ENCODE measurements at places on chromosomes 5 and 9. TPM values are rescaled to one million over a fixed set of nuclear protein-coding genes. Genes with fewer than 3 reads are reported as not detected.

Gene NR6A1
- 0.87 TPM for polyA plus RNA-seq

Gene EXOSC3
- polyA plus RNA-seq = 37.2 TPM

Gene ROPN1L
- 0.66 TPM for polyA plus RNA-seq

DNA sequence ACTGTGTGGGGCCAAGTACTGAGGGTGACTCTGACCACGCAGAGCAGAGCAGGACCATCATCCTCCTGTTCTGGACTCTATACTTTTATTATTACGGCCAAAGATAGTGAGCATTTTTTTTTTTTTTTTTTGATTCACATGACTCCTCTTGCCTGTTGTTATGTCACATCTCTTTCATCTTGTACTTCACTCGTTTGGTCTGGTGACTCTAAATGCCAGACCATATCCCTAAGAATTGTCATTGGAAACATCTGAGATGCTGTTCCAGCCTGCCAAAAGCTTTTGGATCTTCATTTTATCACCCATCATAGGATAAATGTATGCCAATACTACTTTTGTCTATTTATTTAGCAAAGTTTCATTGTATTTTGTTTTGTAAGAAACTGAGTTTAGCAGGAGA lies 168.2 kb upstream of the RAI14 start:
- DNase-seq = no peak

DNA sequence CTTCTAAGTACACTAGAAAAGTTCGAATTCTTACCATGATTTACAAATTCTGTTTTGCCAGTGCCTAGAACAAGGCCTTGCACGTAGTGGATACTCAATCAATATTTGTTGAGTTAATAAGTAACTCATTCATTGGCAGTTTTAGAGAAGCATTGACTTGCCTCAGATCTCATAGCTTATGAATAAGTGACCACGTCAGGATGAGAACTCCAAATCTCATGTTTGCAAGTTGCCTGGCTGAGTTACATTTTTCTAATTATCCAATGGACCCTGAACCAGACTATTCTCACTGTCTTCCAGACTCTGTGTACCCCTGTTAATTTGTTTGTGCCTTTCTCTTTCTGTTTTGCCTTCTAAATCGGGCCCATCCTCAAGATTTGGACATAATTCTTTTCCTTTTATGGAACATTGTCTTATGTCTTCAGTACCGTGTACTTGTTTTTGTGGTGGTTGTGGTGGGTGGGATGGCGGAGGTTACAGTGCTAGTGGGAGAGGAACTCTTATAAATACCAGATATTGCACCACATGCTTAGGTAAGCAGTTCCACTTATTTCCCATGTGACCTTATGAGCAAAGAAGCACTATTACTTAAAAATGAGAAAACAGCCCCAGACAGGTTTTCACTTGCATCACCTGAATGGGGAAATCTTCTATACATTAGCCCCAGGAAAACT lies 96.3 kb downstream of the UNC13B start:
- DNase-seq = no peak

DNA sequence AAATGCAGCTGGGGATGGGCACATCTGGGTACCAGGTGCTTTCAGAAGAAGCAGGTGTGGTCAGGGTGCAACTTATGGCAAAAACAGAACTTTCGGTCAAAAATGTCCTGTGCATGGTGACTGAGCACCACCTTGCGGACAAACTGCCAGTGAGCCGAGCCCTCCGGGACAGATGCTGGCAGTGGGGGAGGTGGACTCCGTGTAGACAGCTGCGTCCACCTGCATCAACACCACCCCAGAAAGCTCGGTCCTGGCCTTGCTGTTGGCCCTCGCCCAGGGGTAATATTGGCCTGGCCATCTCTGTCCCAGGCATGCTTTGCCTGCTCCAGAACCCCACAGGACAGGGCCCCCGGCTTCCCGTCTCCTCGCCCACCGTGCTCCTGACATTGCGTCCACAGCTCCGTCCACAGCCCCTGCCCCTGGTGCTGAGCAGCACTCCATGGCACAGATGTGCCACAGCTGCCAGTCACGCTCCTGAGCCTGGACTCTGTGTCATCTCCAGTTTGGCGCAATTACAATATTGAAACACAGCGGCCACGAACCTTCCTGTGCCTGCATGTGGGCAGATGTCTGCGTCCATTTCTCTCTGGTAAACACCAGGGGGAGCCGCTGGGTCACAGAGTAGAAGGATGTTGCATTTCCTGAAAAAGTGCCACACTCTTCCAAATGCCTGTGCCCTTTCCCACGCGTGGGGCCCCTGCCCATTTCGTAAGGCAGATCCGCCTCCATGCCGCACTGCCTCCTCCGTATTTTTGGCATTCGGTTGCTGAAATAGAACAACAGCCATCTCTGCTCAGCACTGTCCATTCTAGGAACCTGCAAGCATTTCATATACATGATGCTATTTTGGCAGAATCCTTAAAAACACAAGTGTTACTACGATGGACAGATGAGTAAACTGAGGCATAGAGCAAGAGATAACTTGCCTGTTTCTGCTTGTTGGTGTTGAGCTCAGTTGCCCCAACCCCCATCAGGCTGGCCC lies 33.4 kb upstream of the SLC6A19 start:
- DNase-seq = peak; percentile 75

- no peak for DNase-seq
Measured at GRCh38 chr5:157993986-157994691, 135.2 kb upstream of the CLINT1 start.

- no peak for DNase-seq
Measured at GRCh38 chr9:70588999-70589398, 174.5 kb upstream of the KLF9 start.

DNA sequence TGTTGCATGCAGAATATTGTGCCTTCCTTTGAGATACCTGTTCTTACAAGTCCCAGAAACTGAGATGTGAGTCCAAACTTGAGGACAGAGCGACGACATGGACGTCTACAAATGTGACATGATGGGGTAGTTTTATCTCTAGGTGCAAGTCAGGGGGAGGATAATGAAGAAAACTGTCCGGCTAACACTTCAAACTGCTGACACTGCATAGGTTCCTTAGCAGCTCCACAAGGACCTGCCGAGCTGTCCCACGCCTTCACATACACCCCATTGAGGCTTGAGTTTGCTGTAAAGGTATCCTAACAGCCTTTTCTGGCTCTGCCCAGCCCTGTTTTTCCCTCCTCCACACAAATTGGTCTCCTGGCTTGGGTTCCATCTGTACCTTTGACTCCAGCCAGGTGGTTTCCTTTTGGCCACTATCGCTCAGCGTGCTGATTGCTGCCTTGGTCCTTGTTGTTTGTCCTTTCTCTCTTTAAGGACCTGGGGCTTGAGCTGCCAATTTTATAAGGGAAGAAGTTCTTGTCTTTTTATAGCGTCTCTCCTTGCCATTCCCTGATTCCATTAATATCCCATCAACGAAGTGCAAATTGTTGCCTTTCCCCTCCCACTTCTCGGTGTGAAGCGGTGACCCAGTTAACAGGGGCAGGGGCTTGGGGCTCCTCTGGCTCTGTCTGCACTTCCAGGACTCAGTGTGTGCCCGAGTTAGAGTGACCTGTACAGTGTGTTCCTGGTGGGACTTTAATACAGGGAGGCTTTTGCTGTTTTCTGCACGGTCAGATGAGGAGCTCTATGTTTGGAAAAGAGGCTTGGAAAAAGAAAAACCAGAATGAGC lies 100.3 kb downstream of the PCSK1 start:
- no peak for DNase-seq

- DNase-seq = no peak
Measured at GRCh38 chr5:61796773-61797172, 464.7 kb downstream of the ZSWIM6 start.

- DNase-seq = no peak
Measured at GRCh38 chr5:34749431-34749873, 89.5 kb upstream of the TTC23L start.

DNA sequence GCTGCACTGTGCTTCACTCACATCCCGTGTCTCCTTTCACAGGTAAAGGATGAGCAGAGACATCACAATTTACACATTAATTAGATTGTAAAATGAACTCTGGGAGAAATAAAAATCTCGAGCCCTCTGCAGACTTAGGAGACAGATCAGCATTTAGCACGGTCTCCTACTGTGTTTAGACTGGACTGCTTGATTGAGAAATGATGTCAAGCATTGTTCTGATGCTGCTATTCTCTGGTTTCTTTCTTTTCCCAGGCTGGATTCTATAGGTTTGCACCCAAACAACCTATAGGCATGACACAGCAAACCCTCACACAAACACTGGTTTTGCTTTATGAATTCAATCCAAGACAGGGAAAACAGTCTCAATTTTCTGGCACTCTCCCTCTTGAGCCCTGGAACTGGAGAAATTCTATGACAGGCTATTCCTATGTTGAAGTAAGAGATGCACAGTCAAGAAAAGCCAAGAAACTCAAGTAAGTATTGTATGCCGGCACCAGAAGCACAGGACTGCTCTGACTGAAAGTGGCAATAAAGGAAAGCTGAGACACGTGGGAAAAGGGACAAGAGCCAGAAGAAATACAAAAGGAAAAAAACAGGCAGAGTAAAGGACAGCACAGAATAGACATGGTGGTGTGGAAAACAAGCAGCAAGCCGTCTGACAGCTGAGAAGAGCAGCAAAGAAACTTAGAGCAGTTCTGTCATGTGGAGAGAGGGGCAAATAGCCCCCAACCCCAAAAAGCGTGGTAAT lies 24.8 kb upstream of the ERAP2 start:
- DNase-seq = no peak

DNA sequence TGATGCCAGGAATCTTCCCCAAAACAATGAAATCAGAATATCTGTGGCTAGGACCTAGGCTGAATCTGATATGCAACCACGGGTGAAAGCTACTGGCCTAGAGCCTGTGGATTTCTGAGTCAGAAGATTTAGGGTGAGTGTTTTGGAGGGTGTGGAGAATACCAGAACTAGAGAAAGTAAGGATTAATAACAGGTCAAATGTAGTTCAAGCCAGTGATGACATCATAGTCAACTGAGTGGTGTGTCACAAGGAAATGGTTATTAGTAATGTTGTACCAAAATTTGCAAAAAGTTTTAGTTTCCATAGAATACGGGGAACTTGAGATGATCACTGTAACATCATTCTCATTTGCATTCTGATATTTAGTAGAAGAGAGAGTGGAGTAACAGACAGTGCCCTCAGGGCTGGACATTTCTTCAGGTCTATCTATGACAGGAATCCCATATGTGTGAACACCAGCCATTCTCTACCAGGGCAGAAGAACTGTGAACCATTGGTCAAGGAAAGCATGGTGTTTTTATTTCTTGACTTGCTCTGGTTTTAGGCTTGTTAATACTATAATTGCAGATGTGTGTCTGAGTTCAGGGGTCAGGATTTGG lies 3.7 kb downstream of the GALNT12 start:
- no peak for DNase-seq

GRCh38 chr5:107652839-107653607 lies 17.7 kb downstream of the EFNA5 start:
- DNase-seq = no peak
